ENCODE measurements at places on chromosomes 1 and 21.

GRCh38 chr1:27527890-27528817 is 38.2 kb upstream of the WASF2 start:
- DNase-seq: no peak

- peak; percentile 28 for DNase-seq
Observed at GRCh38 chr1:15756143-15757015, 2.2 kb upstream of the FBLIM1 start.

GRCh38 chr1:225813214-225813964 is 3.5 kb downstream of the EPHX1 start:
- no peak for DNase-seq

GRCh38 chr21:26717146-26717739 is 128.0 kb downstream of the ADAMTS1 start:
- DNase-seq: peak; percentile 38

GRCh38 chr1:185846672-185847444 is 112.7 kb downstream of the HMCN1 start:
- DNase-seq: no peak

GRCh38 chr1:150092180-150092791 is 24.7 kb downstream of the VPS45 start:
- no peak for DNase-seq

- no peak for DNase-seq
Observed at GRCh38 chr1:233704170-233704897, 90.4 kb downstream of the KCNK1 start.

GRCh38 chr1:229270547-229271447 is at the start of gene RAB4A:
RAB4A (plus strand) TSS chr1:229271111; CDS start chr1:229271340, 229 bp downstream.
- DNase-seq: peak; percentile 85

All from RKO (cell line).